ENCODE measurements at places on chromosomes 13 and 19.

DNA sequence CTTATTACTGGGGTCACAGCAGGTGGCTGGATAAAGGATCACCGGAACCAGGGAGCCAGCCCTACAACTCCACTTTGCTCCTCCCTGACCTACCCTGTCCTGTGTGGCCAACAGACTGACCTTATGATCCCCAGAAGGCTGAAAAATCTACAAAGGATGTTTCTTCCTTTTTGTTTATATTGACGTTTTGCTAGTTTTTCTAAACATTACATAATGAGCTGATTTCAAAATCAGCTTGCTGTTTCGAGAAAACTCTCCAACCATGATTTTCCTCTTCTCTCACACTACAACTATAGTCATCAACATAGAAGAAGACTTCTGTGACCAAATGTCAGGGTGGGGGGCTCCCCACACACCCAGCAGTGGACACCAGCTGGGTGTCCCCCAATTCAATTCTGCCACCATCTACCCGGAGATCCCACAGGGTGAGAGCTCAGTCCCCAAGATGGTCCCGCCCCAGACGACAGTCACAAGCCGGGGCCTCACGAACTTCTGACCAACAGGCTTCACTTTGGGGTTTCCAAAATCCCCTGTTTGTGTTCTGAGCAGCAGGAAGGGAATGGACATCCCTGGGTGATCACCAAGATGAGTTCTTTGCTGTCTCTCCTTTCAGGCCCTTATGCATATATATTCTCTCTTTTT, 35.0 kb downstream of the ZNF536 start:
- no peak for DNase-seq

DNA sequence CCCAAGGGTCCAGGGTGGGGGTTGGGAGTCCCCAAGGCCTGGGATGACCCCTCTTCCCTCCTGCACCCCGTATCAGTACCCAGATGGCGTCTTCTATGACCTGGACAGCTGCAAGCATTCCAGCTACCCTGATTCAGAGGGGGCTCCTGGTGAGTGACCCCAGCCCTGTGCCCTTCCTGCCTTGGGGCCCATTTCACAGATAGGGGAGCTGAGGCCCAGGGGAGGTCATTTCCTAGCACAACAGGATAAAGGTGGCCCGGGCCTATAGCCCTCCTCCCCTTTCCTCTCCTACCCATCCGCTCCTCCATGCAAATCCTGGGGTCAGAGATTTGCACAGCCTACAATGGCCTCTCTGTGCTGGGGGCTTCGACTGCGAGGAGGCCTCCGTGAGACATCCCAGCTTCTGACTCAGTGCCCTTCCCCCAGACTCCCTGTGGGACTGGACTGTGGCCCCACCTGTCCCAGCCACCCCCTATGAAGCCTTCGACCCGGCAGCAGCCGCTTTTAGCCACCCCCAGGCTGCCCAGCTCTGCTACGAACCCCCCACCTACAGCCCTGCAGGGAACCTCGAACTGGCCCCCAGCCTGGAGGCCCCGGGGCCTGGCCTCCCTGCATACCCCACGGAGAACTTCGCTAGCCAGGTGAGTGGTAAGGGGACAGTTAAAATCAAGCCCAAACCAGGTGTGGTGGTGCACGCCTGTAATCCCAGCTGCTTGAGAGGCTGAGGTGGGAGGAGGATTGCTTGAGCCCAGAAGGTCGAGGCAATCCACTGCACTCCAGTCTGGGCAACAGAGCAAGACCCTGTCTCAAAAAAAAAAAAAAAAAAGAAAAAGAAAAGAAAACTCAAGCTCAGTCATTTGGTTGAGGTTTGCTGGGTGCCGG, 3.9 kb downstream of the SPIB start:
- DNase-seq, result no peak

GRCh38 chr13:96381681-96382080, 291.8 kb downstream of the HS6ST3 start:
- no peak for DNase-seq

DNA sequence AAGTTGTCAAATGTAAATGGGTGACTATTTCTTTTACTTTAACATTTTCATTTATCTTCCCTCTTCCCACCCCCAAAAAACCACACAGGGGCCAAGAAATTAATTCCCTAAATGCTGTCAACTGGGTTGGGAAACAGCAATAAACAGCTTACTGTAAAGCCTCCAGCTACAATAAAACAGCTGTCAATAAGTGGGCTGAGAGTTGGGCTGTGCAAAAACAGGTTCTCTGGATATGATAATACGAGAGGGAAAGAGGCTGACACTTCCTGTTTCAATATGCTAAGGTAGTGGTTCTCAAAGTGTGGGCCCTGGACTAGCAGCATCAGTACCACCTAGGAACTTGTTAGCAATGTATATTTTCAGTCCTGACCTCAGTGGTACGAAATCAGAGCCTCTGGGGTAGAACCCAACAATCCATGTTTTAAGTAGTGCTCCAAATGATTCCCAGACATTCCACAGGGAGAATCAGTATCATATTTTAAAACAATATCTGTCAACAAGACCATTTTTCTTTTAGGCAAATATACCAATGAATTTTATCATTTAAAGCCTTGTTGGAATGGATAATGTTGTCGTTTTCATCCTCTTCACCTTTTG, 8.4 kb downstream of the PCDH9 start:
- DNase-seq, result no peak

Measured in NCI-H187 treated with DMSO at 0.1 percent for 48 hours (cell line).